ENCODE measurements at places on chromosomes 3 and 15.

DNA sequence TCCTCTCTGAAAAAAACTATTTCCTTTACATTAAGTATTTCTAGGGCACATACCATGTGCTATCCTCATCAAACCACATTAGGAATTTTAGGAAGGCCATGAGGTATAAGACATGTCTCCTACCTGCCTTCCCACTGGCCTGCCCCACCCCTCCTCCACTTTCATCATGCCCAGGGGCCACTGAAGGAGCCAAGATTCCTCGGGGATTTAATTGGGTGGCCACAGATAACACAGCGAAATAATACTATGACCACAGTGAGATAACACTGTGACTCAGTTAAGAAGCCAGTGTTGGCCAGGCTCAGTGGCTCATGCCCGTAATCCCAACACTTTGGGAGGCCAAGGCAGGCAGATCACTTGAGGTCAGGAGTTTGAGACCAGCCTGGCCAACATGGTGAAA, 9.8 kb upstream of the BMF start:
- no peak for DNase-seq

- DNase-seq: no peak
Measured at GRCh38 chr3:171967137-171967783, 72.1 kb upstream of the FNDC3B start.

- DNase-seq: no peak
Measured at GRCh38 chr15:101618076-101618475, 34.1 kb downstream of the TM2D3 start.

DNA sequence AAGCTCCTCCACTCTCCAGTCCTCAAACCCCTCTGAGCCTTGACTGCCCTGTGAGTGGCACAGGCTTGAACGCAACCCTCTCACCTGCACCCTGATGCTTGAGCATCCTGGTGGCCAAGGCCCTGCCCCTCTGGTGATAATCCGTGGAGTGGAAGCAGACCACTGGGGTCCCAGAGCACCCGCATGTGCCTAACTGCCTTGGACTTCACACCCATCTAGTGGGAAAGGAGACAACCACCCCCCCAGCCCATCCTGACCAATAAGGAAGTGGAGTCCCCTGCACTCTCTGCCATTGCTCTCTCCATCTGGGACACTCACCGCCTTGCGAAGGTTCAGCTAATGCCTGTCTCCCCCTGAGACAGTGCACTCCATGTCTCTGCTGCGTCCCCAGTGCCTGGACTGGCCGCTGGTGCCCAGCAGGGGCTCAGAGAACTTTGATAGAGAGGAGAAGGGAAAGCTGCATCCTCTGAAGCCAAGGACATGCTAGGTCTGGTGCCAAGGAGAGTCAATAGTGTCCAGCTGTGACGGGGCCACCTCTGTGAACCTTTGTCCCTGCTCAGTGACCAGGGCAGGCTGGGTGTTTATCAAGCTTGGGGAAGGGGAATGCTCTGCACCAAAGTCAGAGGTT, 3.4 kb downstream of the KLF15 start:
- DNase-seq: no peak

- DNase-seq: no peak
Measured at GRCh38 chr3:74839566-74839965, 225.1 kb upstream of the CNTN3 start.

DNA sequence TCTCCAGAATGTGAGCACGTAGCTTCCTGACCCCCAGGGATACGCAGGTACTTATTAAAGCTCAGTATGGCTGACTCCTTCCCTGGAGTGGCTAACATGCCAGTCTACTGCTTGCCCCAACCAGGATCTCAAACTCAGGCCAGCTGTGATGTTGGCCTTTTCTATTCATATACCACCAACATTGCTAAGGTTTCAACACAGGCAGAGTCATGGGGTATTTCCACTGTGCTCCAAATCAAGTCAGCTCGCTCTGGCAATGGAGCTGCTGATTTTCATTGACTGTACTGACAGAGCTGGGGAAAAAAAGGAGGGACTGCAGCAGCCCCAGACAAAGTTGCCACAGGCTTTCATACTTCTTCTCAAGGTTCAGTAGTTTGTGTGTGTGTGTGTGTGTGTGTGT, 87.0 kb downstream of the CFAP20DC start:
- DNase-seq: no peak

- DNase-seq: no peak
Measured at GRCh38 chr3:184235381-184236032, 6.1 kb downstream of the VWA5B2 start.

GRCh38 chr3:143979813-143980212, 8.2 kb downstream of the DIPK2A start:
- no peak for DNase-seq

GRCh38 chr3:154013736-154014135, 107.5 kb upstream of the ARHGEF26 start:
- no peak for DNase-seq

GRCh38 chr3:23383875-23384274, 180.7 kb downstream of the UBE2E2 start:
- no peak for DNase-seq

DNA sequence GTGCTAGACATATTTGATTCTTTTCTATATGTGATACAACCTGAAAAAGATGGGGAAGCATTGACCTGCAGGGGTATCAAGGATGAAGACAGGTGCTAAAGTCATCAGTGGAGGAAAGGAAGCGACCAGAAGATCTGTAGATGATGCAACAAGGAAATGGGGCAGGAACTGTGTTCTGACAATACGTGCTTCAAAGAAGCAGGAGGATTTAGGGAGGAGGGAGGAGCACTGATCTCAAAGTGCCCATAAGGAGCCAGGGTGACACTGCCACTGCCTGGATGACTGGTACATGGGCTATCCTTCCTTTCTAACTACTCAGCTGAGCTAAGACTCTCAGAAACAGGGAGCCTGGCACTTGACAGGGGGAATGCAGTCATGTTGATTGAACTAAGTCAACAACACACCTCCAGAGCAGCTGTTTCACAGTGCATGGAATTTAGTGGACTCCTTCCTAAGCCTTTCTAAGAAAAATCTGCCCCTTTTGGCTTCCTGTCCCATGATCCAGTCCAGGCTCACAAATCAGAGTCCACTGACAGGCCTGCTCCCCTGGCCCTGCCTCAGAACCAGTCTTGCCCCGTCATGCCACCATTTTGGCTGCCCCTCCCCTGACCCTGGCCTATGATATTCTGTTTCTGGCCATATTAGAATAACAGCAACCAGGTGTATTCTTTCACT, 12.0 kb downstream of the LYSMD4 start:
- no peak for DNase-seq

DNA sequence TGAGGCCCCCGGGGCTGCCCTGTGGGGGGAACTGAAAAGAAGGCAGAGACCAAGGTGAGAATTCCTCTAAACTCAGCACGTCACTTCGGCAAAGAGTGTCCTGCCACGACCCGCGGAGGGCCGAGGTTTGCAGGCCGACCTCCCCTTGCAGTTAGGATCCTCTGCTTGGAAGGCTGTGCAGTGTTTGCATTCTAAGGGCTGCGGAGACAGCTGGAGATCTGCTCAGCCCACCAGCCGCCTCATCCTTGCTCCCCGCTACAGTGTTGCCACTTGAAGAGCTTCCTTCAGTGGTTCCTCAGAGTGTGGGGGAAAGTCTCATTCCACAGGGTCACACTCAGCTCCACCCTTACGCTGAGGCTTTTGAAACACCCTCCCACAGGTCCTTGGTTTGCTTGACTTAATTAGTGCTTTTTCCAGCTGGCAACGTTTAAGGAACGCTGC, 10.8 kb downstream of the SLC51A start:
- DNase-seq: no peak

- no peak for DNase-seq
Measured at GRCh38 chr3:140176526-140176925, 241.5 kb downstream of the CLSTN2 start.

DNA sequence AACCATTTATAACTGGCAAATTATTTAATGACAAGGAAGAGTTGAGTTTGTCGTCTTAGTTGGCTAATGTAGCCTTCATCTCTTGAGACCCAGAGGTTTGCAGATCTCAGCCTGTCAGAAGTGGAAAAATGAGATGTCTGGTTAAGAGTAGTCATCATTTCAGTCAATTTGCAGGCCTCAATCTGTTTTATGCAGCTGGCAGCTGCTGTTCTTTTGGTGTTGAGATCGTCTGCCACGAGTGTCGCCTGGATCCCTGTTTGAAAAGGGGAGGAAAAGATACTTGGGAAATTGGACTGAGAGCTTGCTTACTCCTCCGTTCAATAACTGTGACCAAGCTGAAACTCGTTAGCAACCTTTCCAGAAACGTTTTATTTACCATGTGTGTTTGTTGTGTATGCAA, 2.3 kb downstream of the PHLDB2 start:
- DNase-seq: no peak

DNA sequence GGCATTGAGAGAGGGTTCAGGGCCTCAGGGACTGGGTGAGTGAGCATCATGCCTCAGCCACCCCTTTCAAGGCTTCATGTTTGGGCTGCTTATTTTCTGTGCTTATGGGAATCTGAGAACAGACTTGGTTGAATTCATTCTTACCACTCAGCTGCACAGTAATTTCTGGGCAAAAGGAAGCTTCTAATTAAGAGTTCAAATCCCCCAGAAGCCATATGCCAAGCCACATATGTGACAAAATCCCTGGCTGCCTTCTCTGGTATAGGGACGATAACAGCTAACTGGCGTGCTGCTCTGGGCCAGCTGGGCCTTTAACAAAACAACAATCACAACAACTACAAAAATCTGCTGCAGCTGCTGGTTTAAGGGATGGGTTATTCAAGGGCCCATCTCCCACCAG, 181.0 kb upstream of the ANKRD28 start:
- DNase-seq: no peak

- DNase-seq: no peak
Measured at GRCh38 chr15:42363942-42364341, 4.6 kb downstream of the CAPN3 start.

DNA sequence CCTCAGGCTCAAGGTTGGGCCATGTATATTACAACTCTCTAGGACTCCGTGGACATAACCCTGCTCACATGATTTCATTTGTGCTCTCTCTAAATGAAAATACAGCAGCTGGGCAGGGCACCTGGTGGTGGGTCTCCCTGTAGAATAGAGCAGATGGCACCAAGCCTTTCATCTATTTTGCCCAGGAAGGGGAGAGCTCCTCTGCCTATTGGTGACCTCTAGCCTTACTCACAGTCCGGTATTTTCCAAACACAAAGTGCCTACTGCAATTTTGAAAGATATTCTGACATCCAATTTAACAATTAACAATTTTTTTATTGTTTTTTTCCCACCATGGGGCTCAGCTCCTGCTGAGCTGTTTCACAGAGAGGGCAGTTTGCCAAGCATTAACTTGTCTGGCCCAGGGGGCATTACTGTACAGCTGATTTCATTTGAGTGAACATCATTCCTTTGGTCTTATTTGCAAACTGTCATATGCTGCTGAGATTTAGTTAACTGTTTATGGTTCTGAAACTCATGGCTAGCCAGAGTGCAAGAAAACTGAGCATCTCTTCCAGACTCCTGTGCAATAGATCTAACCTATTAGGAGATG, 474.0 kb downstream of the EPHB1 start:
- DNase-seq: no peak

DNA sequence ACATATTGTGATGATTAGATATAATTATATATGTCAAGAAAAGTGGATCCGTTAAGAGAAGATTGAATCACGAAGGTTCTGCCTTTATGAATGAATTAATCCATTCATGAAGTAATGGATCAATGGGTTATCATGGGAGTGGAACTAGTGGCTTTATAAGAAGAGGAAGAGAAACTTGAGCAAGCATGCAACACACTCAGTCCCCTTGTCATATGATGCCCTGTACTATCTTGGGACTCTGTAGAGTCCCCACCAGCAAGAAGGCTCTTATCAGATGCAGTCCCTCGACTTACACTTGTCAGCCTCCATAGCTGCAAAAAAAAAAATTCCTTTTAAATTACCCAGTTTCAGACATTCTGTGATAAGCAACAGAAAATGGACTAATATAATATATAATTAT, 301.9 kb downstream of the RAP2B start:
- DNase-seq: no peak

- DNase-seq: no peak
Measured at GRCh38 chr15:100348578-100348977, 6.8 kb upstream of the ADAMTS17 start.

DNA sequence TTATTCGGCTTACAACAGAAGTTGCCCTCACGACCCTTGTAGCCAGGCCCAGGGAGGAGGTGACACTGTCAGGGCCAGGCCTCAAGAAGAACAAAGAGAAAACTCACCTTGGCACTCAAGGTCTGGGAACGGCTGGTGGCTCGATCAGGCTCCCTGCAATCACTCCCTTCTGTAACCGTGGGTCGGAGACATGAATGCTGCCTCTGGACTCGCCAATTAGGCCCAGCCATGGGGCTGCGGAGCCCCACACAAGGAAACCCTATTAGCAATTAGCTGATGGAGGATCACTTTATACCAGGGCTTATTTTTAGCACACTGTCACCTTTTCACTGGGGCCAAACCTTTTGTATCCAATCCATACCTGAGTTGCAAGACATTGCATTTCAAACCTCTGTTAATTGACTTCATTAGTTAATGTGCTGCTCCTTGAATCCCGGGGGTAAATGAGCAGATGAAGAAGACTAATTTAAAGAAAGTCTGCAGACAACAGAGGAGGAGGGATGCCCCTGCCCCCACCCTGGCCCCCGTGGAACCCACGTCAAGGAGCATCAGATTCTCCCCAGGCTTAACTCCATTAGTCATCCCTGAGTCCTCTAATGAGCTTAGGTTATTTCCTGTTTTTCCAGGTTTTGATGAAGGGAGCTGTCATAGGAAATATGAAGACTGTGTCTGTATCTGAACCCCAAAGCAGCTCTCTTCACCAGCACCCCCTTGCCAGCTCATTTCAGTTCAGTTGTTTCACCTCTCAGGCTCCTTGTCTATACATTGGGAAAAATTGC, 255.3 kb downstream of the RORA start:
- no peak for DNase-seq

GRCh38 chr3:141763088-141763750, at the start of gene GRK7:
Gene GRK7 (plus strand): TSS chr3:141763408. CDS start chr3:141778285, 14,877 bp downstream.
- DNase-seq: no peak

GRCh38 chr3:53803124-53803815, 42.9 kb downstream of the CHDH start:
- no peak for DNase-seq

DNA sequence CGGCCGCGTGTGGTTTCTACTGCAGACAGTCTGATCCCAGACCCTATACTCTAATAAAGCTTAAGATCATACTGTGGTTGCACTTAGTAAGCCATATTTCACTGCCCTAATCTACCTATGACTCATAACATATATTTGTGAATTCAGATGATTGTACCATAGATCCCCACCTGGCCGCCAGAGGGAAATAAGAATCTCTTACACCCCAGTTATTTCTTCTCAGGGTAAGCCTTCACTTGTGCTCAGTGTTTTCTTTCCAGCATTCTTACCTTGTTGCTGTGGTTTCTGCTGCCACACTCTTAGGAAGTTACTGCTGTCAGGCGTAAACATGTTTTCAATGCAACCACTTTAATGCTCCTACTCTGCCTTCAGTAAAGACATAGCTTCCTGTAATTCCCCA, 105.9 kb downstream of the B3GALNT1 start:
- DNase-seq: no peak
